ENCODE measurements at places on chromosomes 6 and 20.

- DNase-seq = no peak
These were observed 25.1 kb downstream of the KIF16B start for GRCh38 chr20:16548068-16548672.

- no peak for DNase-seq
These were observed 47.1 kb upstream of the ENTPD6 start for GRCh38 chr20:25148181-25148981.

DNA sequence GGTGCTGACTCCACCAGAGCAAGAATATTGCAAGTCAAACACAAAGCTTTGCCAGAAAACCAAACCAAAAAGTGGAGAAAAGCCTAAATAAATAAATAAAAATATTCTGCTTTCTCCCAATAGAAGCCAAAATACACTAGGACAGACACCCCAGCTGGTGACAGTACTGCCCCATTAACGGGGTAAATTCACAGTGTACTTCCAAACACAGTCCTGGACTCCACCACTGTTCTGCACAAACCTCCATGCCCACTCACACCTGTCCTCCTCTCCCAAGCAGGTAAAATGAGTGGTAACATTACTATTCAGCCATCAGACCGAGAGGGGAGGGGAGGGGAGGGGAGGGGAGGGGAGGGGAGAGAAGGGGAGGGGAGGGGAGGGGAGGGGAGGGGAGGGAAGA is 70.7 kb downstream of the RALGAPA2 start:
- DNase-seq = no peak

GRCh38 chr6:156254240-156254639 is 522.9 kb upstream of the ARID1B start:
- DNase-seq = no peak

GRCh38 chr6:117317261-117317660 is 51.9 kb downstream of the VGLL2 start:
- no peak for DNase-seq

DNA sequence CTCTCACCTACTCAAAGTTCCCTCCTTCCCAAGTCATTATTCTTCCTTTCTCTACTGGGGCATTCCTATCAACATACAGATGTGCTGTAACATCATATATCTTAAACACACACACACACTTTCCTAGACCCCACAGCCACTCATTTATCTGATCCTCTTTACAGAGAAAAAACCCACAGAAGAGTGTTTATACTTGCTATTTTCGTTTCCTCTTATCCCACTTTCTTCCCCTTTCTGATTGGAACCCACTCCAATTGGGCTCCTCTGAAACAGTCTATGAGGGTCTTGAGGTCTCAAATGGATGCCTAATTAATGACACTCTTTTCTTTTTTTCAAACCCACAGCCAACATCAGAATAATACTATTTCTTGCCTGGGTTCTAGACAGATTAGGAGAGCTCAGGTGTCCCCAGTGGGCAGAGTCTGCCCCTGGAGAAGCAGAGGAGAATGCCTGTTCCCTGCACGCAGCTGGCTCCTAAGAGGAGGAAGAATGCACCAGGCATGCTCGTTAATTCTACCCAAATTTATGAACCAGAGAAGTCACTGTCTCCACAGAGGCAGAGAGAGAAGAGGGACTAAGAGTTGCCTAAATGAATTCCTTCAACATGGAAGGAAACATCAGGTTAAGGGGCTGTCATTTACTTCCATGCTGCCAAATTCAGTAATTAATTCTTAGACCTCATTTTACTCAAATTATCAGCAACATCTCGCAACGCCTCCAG is 65.9 kb downstream of the CRYBG1 start:
- peak; percentile 30 for DNase-seq

- DNase-seq = no peak
These were observed 290.8 kb upstream of the RNF24 start for GRCh38 chr20:4306206-4306605.

GRCh38 chr6:21885532-21886114 is 292.1 kb downstream of the SOX4 start:
- DNase-seq = no peak

DNA sequence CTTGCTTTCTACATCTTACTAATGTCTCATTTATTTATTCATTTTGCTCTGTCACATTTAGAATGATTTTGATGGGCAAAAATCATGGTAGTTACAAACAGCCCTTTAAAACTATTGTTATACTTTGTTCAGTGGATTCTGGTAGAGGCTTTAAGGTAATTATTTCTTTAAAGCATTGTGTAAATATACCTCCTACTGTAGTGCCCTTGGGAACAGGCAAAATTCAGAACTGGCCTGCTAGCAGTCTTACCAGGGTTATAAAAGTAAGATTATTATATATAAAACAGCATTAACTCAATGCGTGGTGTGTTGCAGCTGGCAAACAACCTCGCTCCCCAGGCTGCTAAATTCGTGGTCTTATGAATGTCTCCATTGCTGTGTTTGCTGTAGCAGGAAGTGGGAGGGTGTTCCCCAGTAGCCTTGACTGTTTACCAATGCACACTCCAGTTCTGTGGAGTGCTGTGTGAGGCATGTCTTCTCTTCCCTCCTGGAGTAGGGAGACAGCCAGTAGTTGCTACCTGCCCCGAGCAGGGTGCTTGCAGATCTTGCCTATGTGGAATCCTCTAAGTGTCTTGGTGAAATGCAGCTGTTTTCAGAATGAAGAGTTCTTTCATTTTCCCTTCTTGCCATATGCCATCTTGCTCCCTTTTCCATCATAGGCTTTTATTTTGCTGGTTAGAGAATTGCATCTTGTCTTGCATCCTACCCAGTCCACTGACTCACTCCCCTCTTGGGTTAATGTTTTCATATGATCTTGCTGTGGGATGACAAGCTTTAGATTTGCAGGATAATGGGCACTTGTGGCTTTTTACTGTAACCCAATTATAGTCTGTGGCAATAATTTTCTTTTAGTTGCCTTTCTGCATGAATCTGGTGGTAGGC is 45.3 kb downstream of the IGF2R start:
- DNase-seq = no peak

DNA sequence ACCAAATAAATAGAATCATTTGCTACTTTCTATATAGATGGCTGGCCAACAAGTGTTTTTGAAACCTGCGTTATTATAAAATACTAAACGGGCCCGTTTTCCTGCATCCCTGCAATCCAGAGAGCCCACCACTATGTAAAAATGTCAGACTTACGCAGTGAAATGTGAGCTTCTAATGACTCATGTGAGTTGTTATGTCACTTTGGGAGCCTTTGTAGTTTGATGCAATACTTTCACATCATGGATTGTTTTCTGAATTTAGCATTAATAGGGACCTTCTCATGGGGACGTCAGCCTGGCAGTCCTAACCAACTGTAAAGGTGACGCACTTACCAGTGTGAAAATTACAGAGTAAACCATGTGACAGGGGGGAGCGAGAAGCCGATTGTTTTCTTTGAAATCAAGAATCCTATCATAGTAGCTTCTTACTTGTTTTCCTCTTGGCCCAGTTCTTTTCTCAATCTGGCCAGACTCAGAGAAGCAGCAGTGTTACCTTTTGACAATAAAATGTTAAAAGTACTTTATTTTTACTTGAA is 75.3 kb downstream of the SSR1 start:
- peak; percentile 46 for DNase-seq

DNA sequence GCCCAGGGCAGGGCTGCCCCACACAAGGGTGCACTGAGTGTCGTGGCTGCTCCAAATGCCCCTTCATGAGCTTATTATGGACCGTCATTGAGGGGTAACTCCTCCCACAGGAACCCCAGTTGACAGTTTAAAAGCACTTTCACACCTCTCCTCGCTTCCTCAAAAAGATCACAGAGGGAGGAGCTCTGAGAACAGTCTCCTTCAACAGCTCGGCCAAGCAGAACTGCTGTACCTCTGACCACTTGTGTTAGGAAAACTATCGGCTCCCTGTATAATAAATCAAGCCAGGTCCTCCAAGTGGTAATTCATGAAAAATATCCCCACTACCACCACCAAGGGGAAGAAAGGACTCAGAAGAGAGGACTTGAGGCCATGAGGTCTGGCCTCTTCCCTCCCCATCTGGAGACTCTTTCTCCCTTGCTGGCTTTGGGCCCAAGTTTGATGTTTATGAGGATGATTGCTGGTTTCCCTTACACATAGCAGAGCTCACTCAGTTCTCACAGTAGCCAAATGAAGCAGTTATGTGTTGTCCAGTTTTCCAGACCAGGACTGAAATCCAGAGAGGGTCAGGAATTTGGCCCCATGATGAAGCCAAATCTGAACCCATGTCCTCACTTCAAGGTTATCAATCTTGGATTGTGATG is 8.7 kb downstream of the SNX21 start:
- peak; percentile 39 for DNase-seq

- DNase-seq = no peak
These were observed 167.2 kb downstream of the SYNDIG1 start for GRCh38 chr20:24636626-24637025.

DNA sequence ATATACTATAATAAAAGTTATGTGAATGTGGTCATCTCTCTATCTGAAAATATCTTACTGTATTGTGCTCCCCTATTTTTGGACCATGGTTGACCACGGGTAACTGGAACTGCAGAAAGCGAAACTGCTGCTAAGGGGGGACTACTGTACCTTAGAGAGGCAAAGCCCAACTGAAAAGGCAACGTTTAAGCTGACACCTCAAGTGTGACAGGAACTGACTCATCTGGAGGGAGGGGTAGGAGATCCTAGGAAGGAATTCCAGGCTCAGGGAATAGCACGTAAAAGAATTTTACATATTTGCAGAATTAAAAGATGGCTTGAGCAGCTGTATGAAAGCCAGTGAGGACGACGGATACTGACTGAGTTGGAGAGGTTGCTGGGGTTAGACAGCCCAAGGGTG is 34.8 kb downstream of the ELOVL2 start:
- no peak for DNase-seq

GRCh38 chr6:112488238-112488637 is 141.1 kb downstream of the RFPL4B start:
- no peak for DNase-seq

- DNase-seq = no peak
These were observed 30.7 kb downstream of the TRAM2 start for GRCh38 chr6:52546192-52546591.

DNA sequence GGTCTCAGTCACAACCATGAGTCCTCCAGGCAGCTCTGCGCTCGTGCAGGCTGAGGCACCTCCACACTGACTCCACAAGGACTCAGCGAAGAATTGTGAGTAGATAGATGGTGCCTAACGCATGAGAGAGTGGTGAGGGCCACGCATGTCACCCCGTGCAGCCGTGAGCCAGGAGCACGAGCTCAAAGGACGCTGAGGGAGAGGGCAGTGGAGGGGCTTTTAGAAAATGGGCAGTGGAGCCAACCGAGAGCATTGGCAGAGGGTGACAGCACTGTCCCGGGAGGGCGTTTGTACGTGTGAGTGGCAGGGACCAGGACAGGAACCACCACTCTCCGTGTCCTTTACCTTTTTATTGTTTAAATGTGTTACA is 105.6 kb downstream of the PSMB1 start:
- no peak for DNase-seq

DNA sequence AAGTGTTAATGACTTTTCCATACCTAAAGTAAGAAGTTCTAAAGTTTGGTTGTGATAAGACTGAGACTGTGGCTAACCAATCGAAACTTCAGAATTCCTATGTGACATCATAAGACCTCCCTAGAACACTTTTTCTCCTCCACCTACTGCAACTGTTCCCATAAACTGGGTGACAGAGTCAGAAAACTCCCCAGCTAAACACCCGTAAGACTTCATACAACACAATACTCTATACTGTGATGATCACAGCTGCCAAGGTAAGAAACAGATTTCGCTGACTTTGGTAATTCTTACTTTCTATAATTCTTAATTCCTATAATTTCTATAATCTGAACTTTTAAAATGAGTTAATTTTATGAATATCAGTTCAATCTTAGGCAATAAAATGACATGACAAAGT is at the start of gene PLN:
PLN (plus strand) TSS at position 161 of the 400 bp plus-strand sequence. CDS start 10,626 bp downstream, outside the sequence.
- DNase-seq = no peak

GRCh38 chr20:35027301-35027700 is 65.3 kb downstream of the TRPC4AP start:
- no peak for DNase-seq

DNA sequence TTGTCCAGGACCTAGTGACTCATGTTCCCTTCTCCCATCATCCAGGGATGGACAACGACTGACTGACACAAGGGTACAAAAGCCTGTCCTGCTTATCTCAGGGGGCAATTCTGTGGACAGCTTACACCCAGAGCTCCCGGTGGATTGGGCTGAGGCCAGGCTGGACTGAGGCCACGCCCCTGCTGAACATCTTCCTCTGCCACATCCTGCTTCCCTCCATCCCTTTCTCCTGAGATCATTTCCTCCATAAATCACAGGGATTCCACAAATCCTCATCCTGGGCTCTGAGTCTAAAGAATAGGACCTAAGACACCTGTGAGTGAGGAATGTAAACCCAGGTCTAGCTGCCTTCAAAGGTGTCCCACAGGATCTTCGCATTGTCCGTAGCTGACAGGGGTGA is 30.4 kb upstream of the RNF24 start:
- no peak for DNase-seq

GRCh38 chr6:104284872-104285271 is 574.8 kb downstream of the HACE1 start:
- no peak for DNase-seq

- no peak for DNase-seq
These were observed 44.4 kb upstream of the SLC22A3 start for GRCh38 chr6:160303806-160304205.

DNA sequence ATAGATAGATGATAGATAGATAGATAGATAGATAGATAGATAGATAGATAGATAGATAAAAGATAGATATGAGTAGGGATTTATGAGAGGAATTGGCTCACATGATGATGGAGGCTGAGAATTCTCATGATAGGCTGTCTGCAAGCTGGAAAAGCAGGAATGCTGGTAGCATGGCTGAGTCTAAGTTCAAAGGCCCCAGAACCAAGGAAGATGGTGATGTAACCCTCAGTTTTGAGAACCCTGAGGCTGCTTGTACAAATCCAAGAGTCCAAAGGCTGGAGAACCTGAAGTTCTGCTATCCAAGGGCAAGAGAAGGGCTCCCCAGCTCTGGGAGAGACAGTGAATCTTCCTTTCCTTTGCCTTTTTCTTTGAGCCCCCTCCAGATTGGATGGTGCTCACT is 210.8 kb downstream of the RFPL4B start:
- DNase-seq = no peak

GRCh38 chr6:27178407-27178730 is 69.1 kb upstream of the PRSS16 start:
- DNase-seq = no peak

GRCh38 chr6:37168811-37169495 is 999 bp upstream of the PIM1 start:
- DNase-seq = peak; percentile 81

GRCh38 chr6:106825156-106825555 is 149.4 kb downstream of the CD24 start:
- no peak for DNase-seq

DNA sequence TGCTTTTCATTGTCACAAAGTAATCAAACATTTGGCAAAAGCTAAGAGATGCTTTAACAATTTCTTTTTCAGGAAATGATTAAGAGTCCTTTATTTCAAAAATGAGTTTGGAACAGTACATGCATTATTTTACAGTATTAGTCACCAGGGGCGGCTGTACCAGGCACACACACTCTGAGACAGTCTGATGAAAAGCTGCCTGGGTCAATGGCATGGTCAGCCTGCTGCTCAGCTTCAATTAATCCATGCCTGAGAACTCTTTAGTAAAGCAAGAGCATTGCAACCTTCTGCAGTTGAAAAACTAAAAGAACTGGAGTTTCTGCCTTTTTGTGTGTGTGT is 105.5 kb downstream of the TULP4 start:
- DNase-seq = no peak

- no peak for DNase-seq
These were observed 40.0 kb upstream of the MBOAT1 start for GRCh38 chr6:20252311-20252710.

Data from inflammatory macrophage treated with lipopolysaccharide for 4 hours (primary cell).